ENCODE measurements at places on chromosomes 11 and 22.

GRCh38 chr22:45877651-45878050 is 99.3 kb downstream of the WNT7B start:
- DNase-seq = no peak

DNA sequence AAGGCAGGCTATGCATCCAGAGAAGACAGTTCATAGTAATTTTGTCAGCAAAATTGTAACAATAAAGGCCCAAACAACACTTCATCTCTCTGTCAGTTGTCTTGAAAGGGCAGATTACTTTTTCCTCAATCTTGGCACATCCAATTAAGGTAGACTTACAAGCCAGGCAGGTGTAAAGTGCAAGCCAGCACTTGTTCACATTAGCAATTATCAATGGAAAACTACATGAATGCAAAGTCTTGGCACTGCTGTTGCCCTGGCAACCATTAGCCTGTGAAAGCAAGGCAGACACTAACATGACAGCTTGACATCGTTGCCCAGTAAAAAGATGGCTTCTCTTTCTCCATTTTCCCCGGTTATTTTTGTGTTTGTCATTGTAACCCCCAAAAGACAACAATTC is 677.2 kb upstream of the TENM4 start:
- DNase-seq = no peak

- peak; percentile 70 for DNase-seq
These were observed 239.9 kb upstream of the ZC3H12C start for GRCh38 chr11:109853156-109853776.

DNA sequence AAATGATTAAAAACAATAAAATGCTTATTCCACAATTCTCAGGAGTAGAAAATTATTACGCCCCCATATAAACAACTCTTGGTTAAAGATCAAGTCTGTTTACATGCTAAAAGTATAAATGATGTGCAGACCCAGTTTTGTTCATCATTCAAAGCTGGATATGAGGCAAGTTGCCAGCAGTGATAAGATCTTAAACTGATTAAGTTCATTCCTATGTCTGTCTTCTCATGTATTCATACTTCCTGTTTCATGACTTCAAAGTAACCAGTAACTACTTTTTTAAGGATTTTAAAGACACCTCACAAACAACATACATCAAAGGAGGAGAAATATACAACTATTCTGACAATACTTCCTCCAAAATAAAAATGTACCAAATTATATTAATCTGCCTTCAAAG is 55.0 kb upstream of the ARHGAP32 start:
- no peak for DNase-seq

DNA sequence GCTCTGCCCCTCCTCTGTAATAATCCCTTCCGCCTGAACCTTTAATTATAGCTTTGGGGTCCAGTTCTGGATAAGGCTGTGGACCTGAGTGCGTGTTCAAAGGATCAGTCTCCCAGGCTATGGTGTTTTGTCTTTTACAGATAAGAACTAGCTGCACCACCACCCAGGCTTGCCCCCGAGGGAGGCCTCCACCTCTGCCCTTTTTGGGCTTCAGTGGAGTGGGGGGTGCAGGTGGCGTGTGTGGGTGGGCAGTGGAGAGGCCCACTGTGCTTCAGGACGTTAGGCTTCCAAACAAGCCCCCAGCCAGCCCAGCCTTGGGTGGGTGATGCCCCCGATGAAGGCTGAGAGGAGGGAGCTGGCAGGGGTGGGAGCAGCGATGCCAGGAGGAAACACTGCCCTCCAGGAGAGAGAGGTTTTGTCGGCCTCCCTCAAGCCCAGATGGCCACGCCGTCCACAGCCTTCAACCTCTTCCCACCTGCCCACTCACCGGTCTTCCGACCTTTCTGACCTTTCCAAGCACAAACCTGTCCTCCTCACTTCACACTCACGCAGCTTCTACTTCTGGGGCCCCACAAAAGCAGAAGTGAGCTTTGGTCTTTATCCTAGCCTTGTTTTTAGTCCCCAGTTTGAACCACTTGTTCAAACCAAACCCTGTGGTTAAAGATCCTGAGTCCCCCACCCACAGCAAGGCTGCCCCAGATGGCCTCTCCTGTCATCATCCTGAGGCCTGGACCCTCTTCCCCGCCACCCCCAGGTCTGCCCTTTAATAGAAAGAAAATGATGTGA is 20.4 kb downstream of the PSMD13 start:
- DNase-seq = no peak

DNA sequence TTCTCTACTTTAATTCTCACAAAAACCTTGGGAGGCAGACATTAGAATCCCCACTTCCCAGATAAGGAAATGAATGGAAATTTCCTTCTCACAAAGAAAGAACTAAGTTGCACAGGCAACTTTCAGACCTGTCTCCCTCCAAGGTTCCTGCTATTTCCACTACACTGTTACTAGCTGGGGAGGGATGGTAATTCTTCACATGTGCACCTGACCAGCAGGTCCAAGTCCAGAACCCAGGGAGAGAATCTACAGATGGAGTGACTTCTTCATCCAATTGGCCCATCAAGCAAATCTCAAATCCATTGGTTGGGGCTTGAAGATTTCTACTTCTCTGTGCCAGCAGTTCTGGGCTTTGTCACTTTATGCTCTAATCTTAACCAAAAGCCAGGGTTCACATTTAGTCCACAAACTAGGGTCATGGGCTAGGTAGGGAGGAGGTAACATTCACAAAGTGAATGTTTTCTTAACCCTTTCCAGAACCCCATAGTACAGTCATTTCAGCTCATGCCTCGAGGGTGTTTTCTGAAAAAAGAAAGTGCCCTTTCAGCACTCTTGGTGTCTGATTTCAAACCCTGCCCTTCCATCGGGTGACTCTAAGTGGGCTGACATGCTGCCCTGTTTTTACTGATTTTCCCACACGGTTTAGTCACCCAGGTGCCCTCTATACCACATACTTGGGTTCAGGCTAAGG is 2.7 kb downstream of the POU2AF1 start:
- no peak for DNase-seq

DNA sequence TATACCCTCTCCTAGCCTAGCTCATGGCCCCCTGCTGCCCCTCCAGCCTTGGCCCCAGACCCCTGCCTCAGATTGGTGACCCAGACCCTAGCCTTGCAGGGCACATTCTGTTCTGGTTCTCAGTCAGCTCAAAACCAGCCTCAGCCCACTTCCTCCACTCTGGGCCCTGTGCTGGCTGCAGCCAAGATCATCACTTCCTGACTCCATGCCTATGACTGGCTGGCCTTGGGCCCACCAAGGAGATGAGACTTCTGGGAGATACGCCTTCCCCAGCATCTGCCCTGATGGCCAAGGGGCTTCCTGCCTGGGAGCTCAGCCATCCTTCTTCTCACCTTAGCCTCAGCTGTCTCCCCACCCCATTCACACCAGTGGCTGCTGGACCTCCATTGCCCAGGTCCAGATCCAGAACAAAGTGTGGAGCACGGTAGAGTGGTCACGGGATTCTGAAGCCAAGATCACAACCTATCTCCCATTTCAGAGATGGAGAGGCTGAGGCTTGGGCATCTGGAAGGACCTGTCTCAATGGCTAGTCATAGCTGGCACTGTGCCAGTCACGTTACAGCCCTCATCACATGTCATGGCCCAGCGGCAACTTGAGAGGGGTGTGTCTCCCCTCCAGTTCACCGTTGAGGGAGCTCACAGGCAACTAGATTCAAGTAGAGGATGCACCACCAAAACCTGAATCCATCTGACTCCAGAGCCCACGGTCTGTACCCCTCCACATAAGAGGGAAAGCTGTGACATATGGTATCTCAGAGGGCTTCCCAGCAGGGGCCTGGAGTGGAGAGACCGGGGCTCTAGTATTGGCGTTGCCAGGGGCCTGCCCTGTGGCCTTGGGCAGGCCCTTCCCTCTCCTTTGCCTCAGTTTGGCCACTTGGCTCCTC is 43.0 kb upstream of the KLHL35 start:
- DNase-seq = no peak

- DNase-seq = no peak
These were observed 24.8 kb downstream of the ENTHD1 start for GRCh38 chr22:39868741-39869140.

GRCh38 chr11:115941481-115941993 is 437.3 kb upstream of the CADM1 start:
- DNase-seq = no peak

DNA sequence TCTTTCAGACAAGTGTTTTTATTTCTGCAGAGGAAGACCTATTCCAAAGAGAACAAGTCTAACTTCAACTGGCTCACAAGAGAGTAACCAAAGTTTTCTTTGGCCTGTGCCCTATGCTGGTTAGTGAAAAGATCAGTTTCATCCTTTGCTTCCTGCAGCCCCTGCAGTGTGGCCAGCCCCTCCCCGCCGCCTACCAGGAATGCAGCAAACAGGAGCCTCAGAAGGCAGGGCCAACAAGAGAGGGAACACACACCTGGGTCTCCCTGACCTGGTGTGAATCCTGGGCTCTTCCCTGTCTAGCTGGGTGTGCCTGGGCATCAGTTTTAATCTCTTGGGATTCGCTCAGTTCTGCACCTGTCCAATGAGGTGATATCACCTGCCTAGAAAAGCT is 21.5 kb upstream of the SCARF2 start:
- DNase-seq = no peak

DNA sequence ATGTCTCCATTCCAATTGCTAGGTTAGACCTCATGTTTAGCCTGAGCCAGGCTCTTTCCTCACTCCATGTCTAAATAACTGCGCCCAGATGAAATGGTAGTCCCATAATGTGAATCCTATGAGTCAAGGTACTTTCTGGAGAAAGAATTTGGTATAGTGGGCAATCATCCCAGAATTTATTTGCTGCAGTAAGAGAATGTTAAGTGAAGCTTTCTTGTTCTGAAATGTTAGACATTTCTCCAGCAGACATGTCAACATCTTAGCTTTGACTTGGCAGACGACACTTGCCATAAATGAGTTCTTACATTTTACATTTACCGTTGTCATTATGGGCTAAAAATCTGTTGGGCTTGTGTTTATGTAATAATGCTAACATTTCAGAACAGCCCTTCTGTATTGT is 165.2 kb downstream of the PGR start:
- no peak for DNase-seq

- DNase-seq = no peak
These were observed 30.4 kb downstream of the ADAMTS15 start for GRCh38 chr11:130478881-130479280.

DNA sequence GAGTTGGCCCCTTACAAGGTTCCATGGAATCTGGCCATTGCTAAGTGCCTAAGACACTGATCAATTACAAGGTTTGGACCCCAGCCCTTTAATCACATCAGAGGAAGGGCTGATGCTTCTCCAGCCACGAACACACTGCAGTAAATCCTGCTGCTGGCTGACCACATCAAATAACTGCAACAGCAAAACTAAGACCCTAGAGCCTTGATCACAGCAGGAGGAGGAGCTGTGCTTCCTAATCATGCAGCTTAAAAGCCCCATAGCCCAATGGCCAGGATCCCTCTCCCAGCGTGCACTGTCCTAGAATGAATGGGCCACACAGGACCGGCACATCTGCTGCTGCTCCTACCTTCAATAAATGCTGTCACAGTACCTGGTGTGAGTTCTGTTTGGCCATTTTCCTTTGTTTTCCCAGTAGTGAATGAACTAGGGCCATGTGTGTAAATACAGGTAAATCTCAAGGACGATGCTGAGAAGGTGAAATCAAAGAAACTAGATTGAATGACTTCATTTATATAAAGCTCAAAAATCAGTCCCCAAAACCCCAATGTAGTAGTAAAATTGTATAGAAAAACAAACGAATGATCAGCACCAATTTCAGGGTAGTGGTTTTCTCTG is 12.7 kb downstream of the ZP1 start:
- no peak for DNase-seq

DNA sequence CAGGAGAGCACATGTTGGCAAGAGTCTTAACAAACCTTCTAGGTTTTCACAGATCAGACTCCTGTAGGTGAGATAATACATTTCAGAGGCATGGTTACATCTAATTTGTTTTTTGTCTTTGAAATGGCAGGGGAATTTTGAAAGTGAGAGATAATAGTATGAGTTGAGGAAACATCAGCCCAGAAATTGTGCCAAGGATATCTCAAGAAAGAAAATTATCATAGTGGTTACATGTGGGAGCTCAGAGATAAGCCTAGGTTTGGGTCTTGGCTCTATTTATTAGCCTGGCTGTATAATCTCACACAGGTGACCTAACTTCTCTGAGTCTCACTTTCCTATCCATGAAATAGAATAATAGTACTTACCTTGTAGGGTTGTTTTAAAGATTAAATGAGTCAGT is 443 bp downstream of the BTBD18 start:
- DNase-seq = no peak

DNA sequence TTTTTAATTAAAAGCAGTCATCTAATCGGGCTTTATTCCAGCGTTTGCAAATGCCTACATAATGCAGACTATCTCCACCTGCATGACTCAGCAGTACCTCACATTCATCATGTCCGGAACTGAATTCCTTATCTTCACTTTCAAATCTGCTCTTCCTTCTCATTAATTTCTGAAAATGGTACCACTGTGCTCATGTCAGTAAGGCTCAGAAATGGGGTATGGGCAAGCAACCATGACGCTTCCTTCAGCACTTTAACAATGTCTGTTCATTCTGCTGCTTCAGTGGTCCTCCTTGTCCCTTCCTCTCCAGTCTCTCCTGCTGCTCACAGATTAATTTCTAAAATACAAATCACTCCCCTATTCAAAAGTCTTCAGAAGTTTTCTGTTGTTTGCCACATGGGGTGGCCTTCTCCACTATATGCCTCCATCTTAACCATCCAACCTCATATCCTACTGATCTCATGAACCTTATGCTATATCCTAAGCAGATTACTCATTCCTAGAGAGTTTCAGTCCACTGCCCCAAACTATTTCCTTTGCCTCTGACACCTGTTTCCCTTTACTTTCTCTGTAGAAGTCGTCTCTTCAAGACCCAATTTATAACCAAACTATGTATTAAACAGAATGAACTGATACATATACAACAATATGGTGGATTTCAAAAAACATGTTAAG is 7.0 kb downstream of the GTF2H1 start:
- no peak for DNase-seq

- DNase-seq = no peak
These were observed 72.5 kb upstream of the SHANK2 start for GRCh38 chr11:71324788-71325417.

DNA sequence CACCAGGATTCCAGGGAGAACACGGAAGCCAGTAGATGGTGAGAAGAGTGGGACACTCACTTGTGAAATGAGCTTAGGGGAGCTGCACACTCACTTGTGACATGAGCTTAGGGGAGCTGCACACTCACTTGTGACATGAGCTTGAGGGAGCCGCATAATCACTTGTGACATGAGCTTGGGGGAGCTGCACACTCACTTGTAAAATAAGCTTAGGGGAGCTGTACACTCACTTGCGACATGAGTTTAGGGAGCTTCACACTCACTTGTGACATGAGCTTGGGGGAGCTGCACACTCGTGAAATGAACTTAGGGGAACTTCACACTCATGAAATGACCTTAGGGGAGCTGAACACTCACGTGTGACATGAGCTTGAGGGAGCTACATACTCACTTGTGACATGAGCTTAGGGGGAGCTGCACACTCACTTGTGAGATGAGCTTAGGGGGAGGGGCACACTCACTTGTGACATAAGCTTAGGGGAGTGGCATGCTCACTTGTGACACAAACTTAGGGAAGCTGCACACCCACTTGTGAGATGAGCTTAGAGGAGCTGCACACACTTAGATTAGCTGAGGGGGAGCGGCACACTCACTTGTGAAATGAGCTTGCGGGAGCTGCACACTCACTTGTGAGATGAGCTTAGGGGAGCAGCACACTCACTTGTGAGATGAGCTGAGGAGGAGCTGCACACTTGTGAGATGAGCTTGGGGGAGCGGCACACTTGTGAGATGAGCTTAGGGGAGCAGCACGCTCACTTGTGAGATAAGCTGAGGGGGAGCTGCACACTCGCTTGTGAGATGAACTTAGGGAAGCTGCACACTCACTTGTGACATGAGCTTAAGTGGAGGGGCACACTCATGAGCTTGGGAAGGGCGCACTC is 59.0 kb downstream of the NCAPD3 start:
- DNase-seq = no peak

GRCh38 chr11:106047631-106048030 is 25.6 kb upstream of the MSANTD4 start:
- no peak for DNase-seq
